ENCODE measurements at places on chromosomes 3 and 15. TPM values are rescaled to one million over a fixed set of nuclear protein-coding genes. Genes with fewer than 3 reads are reported as not detected.

GRCh38 chr15:68200016-68200861 is 4.9 kb downstream of the CALML4 start:
- H3K27me3 ChIP-seq = no peaks in the 10 kb centered on the region
- no peak overlapping the region for H3K4me3 ChIP-seq
- peak; percentile 68 for DNase-seq
- no peak overlapping the region for H3K27ac ChIP-seq

DNA sequence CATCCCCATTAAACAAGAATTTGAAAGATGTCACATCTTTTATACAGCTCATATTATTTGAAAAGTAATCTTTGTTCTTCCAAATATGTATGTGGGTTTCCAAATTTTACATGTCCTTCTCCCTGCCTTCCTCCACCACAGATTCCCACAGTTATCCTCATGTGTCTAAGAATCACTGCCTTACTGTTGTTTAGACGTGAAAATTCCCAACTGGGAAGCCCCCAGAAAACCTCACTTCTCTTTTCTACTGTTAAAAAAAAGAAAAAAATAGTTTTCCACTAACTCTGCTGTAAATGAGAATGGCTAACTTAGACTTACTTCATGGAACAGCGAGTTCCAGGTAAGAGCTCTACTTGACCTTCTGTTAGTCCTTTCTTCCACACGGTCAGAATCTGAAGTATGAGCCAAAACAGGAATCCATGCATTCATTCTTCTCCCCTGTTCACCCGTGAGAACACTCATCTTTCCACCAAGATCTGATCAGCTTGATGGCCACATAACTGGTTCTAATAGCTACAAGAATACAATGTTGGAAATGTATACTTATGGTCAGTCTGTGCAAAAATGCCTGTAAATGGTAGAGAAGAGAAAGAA is 17.9 kb upstream of the CSTA start:
- H3K27ac ChIP-seq = no peak overlapping the region
- H3K4me3 ChIP-seq = no peak overlapping the region
- DNase-seq = no peak
- no peaks in the 10 kb centered on the region for H3K36me3 ChIP-seq

Gene SH2D7
- total RNA-seq = not detected

- peaks cover 8% of the 10 kb centered on the region for H3K4me1 ChIP-seq
- no peaks in the 10 kb centered on the region for H3K36me3 ChIP-seq
- no peaks in the 10 kb centered on the region for H3K27me3 ChIP-seq
- DNase-seq = no peak
- no peak overlapping the region for H3K27ac ChIP-seq
These were observed 69.7 kb downstream of the FMN1 start for GRCh38 chr15:33124811-33125210.

Gene CXCR6
- total RNA-seq = 7.1 TPM

Gene FAM81A
- 1.2 TPM for total RNA-seq

Gene ATP13A3
- 74.7 TPM for total RNA-seq

GRCh38 chr15:29636921-29637320 is 185.3 kb downstream of the TJP1 start:
- H3K4me3 ChIP-seq = no peak overlapping the region
- H3K4me1 ChIP-seq = no peaks in the 10 kb centered on the region
- H3K36me3 ChIP-seq = no peaks in the 10 kb centered on the region

Gene ARL13B
- total RNA-seq = 12.5 TPM

DNA sequence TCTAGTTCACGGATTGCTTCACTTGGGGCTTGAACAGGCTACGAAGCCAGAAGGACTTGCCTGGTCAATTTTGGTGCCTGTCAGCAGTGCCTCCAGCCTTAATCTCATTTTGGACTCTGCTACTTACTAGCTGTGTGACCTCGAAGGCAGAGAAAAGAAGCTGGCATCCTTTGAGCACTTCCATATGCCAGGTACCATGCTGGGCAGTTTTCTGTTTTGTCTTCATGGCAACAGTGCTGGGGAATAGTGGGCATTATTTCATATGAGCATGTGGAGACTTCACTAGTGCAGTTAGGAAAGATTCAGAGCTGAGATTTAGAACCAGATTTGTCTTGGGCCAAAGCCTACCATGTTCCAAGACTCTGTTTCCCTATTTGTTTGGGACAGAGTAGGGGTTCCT is 92.2 kb downstream of the LRTM1 start:
- H3K4me3 ChIP-seq = no peak overlapping the region
- H3K4me1 ChIP-seq = no peaks in the 10 kb centered on the region
- H3K27me3 ChIP-seq = no peaks in the 10 kb centered on the region
- no peak overlapping the region for H3K27ac ChIP-seq
- no peak for DNase-seq

GRCh38 chr3:151093905-151094304 is 8.4 kb downstream of the MED12L start:
- no peaks in the 10 kb centered on the region for H3K27me3 ChIP-seq
- no peak for DNase-seq
- H3K4me1 ChIP-seq = no peaks in the 10 kb centered on the region
- no peaks in the 10 kb centered on the region for H3K36me3 ChIP-seq
- H3K4me3 ChIP-seq = no peak overlapping the region
- no peak overlapping the region for H3K27ac ChIP-seq

Gene ZPLD1
- total RNA-seq = not detected

Gene RASGRF1
- total RNA-seq = 0.23 TPM

Gene CHRNA3
- total RNA-seq = 3.5 TPM

DNA sequence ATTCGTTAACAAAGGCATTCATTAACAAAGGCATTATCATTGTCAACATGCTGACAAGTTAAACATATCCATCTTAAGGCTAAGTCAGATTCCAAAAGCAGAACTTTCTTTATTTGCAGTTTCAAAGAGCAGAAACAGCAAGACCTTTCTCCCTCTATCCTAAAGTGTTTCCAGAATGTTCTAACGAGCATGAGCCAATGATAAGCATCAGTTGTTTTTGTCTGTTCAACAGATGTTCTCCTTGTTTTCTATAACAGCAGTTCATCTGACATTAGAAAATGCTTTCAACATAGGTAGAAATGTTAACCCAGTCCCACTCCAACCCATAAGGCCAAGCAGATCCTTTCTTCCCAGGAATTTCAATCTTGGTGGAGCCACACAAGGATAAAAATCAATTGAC is 77.6 kb upstream of the POMGNT2 start:
- H3K36me3 ChIP-seq = no peaks in the 10 kb centered on the region
- H3K27ac ChIP-seq = no peak overlapping the region
- no peak for DNase-seq

Gene DUOXA1
- total RNA-seq = 0.52 TPM
